ENCODE measurements at places on chromosomes 5 and 9.

DNA sequence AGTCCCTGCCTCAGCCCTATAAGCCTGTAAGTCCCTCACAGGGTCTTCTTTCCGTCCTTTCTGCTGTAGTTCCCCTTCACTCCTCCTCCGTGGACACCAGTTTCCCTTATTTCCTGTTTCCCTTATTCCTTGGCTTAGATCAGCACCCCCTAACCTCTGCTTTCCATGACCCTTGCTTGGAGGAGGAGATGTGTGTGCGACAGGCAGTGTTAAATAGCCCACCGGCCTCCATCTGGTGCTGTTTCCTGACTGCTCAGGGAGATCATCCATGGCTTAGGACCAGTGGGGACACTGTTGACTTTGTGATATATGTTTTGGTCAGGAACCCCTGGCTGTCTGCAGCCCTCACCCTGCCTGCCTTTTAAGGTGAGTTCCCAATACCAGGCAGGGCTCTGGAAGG, 34.1 kb upstream of the PSD2 start:
- DNase-seq: no peak

DNA sequence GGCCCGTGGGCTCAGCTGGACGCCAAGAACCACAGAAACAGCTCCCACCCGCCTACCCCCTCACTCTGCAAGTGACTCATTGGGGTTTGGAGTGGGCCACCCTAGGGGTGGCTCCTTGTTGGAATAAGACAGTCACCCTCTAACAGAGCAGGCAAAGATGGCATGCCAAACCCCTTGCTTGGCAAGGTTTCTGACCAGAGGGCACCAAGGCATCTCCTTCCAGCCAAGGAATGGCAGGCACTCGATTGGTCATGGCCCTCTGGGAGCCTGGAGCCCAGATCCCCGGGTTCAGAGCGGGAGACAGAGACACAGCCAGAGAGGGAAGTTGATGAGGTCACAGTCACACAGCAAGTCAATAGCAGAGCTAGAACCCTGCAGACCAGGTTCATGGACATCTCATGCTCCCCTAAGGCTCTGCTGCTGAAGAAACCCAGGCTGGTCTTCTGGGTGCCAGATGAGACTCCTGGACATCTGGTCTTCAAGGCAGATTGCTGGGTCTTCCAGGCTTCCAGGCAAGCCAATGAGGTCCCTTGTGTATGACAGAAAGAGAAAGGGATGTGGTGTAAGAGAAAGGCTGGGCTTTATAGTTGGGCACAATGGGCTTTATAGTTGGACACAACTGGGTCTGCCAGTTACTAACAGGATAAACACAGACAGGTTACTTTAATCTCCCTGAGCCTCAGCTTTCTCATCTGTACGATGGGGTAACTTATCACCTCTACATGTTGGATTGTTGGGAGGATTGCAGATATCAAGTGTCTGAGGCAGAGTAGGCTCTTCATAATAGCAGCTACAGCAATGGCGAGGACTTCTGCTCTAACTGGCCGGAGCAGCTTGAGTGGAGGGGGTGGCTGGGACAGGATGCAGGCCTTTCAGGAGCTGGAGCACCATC, 23.3 kb upstream of the KIF12 start:
- no peak for DNase-seq

- no peak for DNase-seq
These were observed 85.5 kb upstream of the PPP1R26 start for GRCh38 chr9:135394131-135394530.

GRCh38 chr9:107492381-107492970, 2.9 kb upstream of the KLF4 start:
- no peak for DNase-seq

DNA sequence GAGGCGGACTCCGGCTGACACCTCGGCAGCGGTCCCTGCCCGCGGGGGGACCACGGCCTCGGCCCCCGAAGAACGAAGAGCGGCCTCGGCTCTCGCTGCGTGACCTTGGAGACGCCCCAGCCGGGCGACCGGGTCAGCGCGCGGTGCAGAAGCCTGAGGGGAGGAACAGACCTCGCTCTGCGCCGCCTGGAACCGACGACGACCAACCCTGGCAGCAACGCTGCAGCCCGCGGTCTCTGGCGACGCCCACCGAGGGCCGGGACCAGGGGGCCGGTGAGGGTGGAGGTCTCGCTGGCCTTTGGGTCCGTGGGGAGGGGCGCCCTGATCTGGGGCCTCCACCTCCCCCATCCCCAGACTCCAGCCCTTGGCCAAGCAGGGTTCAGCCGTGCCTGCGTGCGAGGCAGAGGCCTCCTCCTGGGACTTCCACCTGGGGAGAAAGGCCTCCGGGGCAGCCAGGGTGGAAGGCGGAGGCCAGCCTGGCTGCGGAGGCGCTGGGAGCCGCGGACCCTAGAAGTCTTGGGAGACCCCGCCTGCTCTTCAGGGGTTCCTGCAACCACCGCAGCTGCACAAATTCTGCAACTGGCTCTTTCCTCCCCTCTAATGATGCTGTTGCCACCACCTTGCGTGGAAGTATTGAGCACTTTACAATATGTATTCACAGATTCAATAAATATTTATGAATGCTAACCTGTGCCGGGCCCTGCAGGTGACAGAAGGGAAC, 44.3 kb upstream of the SLC12A7 start:
- no peak for DNase-seq
